ENCODE measurements at places on chromosomes 7 and 10.

DNA sequence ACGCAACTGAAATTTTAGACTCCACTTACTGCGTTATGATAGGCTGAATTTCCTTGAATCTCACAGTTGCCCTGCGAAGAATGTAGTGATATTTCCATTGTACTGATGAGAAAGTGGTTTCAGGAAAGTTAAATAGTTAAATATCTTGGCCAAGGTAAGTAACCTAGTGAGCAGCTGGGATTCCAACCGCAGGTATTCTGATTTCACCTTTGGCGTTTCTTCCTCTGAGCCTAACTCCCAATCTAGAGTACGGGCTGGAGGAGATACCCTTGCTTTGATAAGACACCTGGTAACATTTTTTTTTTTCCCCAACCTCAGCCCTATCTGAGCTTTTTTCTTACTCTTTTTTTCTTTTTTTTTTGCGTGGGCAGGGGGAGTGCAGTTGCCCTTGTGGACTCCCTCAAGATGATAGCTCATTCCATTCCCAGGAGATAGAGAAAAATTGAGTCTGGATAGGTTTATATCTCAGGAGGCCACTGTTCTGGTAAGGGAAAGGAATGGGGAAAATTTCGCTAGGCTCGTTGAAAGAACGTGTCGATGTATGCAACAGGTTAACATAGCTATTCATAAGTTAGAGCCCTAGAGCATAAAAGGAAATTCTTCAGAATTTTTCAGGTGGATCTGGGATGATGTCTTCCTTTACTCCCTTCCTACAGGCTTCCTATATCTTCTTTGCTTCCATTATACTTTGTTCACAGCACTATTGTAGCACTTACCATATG, 3.1 kb upstream of the TAS2R38 start:
- DNase-seq = no peak

DNA sequence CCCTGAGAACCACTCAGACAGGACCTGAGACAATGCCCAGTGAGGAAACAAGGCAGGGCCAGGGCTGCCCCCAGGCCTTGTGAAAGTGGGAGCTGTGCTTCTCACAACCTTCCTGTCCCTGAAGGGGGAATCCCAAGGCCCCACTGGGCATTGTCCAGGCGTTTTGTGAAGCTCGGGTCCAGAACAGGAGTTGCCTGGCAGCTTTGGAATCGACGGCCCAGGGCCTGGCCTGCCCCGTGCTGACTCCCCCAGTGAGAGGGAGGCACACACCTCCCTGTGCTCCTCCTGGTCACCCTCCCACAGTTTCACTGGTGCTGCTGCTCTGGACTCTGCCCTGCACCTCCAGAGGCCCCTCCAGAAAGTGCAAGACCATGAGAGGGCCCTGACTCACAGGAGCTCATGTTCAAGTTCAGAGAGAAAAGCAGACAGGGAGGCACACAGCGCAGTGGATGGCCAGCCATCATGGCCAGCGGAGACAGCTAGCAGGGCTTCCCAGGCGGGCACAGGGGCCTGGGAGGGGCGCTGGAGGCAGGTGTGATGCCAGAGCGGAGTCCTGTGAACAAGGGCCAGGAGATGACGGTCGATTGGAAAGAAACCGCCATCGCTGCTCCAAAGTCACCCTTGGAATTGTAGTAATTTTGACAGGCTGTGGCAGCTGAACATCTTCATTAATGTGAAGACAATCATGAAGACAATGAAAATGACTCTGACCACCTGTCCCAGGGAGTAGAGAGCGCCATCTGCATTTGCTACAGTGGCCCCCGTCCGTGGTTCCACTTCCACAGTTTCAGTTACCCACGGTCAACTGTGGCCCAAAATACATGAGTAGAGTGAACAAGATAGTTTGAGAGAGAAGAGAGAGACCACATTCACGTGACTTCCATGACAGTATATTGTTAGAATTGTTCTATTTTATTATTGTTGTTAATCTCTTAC, 103.7 kb downstream of the MKI67 start:
- DNase-seq = no peak

DNA sequence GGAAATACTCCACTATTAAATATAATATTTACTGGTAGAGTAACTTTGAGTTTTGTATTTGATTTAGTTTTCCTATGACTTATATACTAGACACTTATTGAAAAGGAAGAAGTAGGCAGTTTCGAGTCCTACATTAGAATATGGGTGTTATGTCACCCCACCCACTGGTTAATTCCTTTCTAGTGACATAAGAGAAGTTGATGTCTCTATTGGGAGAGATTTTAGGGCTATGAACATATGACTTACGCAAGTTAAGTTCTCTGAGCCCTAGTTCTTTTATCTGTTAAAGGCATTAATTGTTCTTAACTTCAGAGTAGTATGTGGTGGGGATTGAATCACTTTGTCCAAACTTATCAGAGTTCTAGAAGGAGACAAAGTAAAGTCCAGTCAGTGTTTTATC, 30.5 kb downstream of the CPED1 start:
- DNase-seq = no peak

GRCh38 chr7:116218051-116218645, 7.8 kb downstream of the TES start:
- DNase-seq = no peak

DNA sequence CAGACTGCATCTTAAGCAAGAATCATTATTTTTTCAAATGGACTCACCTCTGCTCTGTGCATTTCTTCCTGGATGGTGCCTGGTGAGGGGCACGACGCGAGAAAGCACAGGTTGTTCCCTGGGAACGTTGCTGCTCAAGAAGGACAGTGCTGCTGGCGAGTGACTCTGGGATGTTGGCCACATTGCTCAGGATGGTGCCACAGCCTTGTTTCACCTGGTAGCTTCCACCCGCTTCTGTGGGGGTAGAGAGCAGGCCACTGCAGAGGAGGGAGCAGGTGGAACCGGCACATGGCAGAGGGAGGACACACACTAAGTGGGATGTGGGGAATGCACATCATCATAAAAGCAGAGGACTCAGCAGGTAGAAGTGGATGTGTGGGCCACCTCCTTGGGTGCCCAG, 444.7 kb downstream of the TCERG1L start:
- no peak for DNase-seq

GRCh38 chr10:123323884-123324283, 169.7 kb downstream of the BUB3 start:
- no peak for DNase-seq
